Adrenal gland (tissue), 19 donors: ENCODE measurements at places on chromosomes 12 and 14. TPM values are rescaled to one million over a fixed set of nuclear protein-coding genes. Genes with fewer than 3 reads are reported as not detected.

The PDE3A gene
- 1.4 TPM for total RNA-seq

The GNG2 gene
- total RNA-seq = 61.4 TPM

The DLK1 gene
- total RNA-seq = 1,802 TPM

The PRICKLE1 gene
- 9.2 TPM for total RNA-seq

The PZP gene
- 0.08 TPM for total RNA-seq

The TXNDC16 gene
- 5.8 TPM for total RNA-seq

The SCN8A gene
- total RNA-seq = 3.4 TPM

The RNASE2 gene
- 4.6 TPM for total RNA-seq
